Right renal cortex interstitium (tissue), 3 donors: ENCODE measurements at places on chromosomes 16 and 17.

DNA sequence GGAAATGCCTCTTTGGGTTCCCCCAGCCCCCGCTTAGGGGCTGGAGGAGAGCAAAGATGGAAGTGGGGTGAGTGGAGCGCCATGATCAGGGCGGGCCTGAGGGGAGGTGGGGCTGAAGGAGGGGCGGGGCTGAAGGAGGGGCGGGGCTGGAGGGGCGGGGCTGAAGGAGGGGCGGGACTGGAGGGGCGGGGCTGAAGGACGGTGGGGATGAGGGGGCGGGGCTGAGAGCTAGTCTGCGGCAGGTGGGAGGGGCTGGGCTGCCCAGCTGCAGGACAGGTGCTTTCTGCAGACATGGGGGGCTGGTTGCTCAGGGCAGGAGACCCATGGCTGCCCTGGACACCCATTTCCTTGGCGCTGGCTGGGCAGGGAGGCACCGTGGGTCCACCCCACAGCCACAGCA lies 39.1 kb upstream of the PABPN1L start:
- DNase-seq, result no peak

DNA sequence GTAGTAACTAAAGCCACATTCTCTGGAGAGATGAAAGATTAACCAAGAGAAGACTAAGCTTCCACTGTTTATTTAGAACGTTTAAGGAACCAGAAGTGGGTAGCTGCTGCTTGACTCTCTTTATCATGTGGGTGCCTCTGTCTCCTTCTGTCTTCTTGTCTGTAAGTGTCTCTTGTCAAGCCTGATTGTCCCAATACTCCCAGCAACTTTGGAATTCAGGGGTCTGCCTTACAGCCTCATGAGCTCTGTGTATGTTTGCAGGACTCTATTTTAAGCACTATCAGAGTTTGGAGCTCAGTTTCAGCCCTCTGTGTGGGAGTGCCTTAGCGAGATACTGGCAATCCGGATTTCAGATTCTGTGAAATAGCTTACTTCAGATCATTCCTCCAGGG lies 29.3 kb upstream of the SPACA3 start:
- DNase-seq, result no peak

- DNase-seq, result no peak
Observed at GRCh38 chr16:49773534-49774475, 82.1 kb downstream of the ZNF423 start.

GRCh38 chr17:45115871-45116270 lies 16.4 kb downstream of the PLCD3 start:
- no peak for DNase-seq

GRCh38 chr17:4691686-4692085 lies 12.3 kb downstream of the PELP1 start:
- DNase-seq, result no peak

- no peak for DNase-seq
Observed at GRCh38 chr16:85829171-85829719, 29.8 kb downstream of the COX4I1 start.

GRCh38 chr16:1331712-1332617 lies 1.5 kb upstream of the BAIAP3 start:
- peak; percentile 70 for DNase-seq

DNA sequence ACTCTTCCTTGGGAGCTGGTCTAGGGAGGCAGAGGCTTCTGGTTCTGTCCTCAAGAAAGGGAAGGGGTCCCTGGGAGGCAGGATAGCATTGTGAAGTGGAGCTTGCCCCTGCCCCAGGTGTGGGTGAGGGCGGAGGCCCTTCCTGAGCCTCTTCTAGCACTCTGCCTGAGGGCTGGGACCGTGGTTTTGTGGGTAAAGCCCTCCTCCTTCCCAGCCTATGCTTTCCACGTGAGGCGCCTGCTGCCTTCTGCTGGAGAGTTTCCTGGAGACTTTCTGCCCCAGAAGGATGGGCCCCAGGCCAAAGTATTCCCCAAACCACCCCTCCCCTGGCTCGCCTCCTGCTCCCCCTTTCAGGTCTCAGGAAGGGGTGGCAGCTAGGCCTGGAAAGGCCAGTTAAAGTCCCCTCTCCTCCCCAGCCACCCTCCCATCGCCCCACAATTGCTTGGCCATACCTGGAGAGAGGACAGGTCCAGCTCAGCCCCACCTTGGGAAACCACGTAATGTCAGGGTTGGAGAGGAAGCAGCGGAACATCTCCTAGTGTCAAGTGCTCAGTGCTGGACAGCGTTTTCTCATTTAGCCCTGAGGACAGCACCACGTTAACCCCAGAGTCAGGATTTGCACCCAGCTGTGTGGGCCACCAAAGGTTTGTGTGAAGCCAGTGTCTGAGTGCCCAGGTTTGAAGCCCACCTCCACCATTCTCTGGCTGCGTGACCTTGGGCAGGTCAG lies 5.6 kb downstream of the SBK1 start:
- DNase-seq, result no peak

DNA sequence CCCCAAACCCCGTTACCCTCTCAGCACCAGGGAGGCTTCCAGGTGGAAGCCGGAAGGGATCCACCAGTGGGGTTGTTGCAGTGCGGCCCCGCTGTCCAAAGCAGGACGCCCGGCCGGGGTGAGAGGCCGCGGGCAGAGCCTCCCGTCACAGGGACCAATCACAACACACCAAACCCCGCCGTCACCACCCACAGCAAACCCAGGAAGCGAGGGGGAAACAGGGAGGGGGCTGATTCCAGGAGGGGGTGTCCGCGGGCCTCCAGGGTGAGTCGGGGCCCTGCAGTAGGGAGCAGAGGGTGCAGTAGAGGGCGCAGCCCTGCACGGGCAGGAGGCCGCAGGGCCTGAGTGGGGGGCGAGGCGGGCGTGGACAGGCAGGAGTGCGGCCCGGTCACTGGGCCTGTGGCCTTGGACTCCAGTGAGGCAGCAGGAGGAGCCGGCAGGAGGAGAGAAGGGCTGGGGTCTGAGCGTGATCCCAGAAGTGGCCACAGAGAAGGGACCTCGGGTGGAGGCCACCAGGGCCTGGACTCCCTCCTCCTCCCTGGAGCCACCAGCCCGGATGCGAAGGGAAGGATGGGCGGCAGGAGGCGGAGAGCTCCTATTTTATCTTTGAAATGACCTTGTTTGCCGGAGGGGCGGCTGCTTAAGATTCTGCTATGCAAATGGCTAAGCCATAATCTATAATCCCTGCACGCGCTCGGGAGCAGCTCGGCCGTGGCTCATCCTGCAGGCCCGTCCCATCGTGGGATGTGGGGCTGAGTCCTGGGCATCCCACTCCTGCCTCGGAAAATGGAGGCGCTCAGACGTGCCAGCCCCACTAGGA lies 41.5 kb downstream of the ZFPM1 start:
- no peak for DNase-seq

- DNase-seq, result no peak
Observed at GRCh38 chr16:11360641-11361373, 15.5 kb downstream of the RMI2 start.

DNA sequence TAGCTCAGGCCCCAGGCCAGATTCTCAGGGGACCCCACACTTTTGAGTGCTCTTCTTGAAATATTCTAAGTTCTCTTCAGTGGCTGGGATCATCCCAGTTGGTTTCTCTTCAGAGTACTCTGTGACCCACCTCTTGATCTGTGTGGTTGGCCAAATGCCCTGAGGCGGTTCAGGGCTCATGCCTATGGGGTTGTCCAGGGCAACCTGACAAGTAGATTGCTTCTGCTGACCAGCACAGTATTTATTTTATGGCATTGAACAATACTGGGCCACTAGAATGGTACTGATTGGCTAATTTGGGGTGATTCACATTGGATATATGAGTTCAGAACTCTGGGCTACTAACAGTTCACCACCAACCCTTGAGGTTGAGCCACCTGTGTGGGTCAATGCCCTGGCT lies 7.4 kb upstream of the GOSR2 start:
- DNase-seq, result no peak

DNA sequence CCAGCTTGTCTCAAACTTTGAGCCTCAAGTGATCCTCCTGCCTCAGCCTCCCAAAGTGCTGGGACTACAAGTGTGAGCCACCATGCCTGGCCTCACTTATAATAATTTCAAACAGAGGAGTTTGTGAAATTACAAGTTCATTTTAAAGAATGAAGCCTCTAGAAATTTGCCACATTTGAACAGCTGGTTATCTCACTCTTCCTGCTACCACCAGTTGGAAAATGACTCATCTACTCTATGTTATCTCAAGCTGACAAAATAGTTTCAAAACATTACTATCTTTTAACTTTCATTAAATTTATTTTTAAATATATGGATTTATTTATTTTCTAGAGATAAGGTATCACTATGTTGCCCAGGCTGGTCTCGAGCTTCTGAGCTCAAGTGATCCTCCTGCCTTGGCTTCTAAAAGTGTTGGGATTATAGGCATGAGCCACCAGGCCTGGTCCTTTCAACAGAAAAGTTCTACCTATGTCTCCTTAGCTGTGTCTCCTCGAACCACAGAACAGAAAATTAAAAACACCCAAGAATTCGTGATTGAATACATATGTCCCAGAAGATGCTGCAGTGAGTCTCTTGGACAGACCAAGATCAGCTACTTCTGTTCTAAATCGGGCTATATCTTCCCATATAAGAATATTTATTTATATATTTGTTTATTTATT lies 47.6 kb downstream of the MYH13 start:
- no peak for DNase-seq

GRCh38 chr16:64428463-64429113 lies 693.3 kb downstream of the CDH11 start:
- no peak for DNase-seq

GRCh38 chr17:61144617-61145564 lies 254.8 kb upstream of the TBX2 start:
- no peak for DNase-seq

GRCh38 chr17:76270770-76271668 lies 5.9 kb downstream of the UBALD2 start:
- DNase-seq, result no peak

- DNase-seq, result no peak
Observed at GRCh38 chr16:84369938-84370627, 1.7 kb downstream of the ATP2C2 start.

DNA sequence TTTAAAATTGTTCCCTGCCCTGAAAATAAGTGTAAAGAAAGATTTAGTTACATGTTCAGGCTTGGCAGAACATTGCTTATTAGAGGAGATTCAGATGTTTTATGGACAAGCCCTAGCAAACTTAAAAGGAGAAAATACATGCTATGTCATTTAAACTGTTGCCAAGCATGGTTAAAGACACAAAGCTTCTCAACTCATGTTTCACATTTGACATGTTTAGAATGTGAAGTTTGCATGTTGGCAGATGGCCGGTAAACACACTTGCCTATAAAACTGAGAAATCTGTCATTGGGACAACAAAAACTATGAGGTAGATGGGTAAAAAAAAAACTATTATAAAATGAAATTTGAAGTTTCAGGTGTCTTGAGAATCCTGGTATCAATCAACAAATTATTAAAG lies 5.8 kb downstream of the KRTAP29-1 start:
- no peak for DNase-seq

DNA sequence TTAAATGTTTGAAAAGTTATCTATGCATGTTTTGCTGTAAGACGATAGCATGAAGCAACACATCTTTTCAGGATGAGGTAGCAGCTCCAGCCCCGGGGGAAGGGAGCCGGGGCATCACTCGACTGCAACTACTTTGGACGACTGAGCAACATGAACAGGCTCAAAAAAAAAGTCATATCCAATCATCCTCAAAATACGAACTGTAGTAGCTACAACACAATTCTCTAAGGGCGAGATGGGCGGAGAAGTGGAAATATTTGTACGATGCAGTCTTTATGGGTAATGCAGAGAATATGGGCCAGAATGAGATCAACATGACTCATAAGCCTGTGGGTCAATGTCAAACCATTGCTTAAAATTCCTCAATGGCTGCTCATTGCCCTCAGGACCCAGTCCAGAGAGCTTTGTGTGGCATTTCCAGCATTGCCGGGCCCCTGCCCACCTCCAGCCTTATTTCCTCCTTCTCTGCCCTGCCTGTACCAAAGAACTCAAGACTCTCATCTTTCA lies 17.7 kb upstream of the SMURF2 start:
- no peak for DNase-seq

DNA sequence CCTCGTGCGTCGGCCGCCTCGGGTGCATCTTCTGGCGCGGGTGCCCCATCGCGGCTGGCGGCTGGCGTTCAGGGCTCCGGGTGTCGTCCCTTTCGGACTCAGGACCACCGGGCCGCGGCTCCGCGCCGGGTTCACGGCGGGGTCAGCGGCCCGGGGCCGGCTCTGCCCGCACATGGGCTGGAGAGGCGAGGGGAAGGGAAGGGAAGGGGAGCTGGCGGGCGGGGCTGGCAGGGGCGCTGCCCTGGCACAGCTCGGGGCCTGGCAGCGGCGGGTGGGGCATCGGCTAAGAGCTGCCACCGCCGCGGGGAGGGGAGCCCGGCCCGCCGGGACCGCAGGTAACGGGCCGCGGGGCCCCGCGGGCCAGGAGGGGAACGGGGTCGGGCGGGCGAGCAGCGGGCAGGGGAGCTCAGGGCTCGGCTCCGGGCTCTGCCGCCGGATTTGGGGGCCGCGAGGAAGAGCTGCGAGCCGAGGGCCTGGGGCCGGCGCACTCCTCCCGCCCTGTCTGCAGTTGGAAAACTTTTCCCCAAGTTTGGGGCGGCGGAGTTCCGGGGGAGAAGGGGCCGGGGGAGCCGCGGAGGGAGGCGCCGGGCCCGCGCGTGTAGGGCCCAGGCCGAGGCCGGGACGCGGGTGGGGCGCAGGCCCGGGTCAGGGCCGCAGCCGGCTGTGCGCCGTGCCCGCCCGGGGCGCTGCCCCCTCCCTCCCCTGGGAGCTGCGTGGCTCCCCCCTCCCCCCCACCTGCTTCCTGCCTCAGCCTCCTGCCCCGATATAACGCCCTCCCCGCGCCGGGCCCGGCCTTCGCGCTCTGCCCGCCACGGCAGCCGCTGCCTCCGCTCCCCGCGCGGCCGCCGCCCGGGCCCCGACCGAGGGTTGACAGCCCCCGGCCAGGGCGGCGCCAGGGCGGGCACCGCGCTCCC lies 646 bp downstream of the HIC1 start:
- DNase-seq, result no peak

- DNase-seq, result no peak
Observed at GRCh38 chr17:75478508-75478907, 22.1 kb downstream of the TMEM94 start.

- DNase-seq, result no peak
Observed at GRCh38 chr17:73126716-73127473, 34.4 kb upstream of the SLC39A11 start.

DNA sequence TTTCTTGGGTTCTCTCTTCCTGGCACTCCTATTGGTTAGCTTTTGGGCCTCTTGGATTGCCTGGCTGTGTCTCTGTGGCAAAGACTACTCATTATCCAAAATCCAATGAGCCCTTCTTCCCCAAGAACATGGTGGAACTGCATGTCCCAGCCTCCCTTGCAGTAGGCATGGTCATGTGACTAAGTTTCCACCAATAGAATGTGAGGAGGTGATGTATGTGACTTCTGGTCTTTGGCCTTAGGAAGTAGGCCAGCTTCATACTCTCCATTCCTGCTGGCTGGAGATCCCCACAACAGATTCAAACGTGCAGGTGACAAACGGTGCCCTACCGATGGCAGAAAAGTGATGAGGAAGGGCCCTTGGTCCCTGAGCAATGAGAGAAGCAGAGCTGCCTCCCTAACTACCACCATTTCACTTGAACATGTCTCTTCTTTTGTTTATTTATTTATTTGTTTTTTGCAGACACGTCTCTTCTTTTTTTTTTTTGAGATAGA lies 17.3 kb upstream of the SPN start:
- no peak for DNase-seq

- DNase-seq, result no peak
Observed at GRCh38 chr17:61366715-61367413, 32.8 kb upstream of the TBX2 start.
